ENCODE measurements at places on chromosomes 13 and 19.

DNA sequence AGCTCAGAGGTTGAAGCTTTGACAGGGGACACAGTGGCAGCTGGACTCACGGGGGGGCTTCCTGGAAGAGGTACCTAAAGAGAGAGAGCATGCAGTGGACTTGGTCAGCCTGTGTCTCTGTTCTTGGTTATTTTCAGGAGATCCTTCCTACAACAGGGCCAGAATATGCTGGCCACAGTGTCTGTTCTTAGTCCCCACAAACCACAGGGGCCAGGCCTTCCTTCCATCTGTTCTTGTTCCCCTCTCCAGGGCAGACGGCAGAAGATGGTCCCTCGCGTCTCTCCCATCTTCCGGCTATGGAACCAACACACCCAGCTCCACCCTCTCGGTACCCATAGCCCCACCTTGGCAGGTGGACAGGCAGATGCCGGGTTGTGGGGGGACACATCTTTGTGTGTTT is 24.8 kb downstream of the MAST3 start:
- DNase-seq: no peak

DNA sequence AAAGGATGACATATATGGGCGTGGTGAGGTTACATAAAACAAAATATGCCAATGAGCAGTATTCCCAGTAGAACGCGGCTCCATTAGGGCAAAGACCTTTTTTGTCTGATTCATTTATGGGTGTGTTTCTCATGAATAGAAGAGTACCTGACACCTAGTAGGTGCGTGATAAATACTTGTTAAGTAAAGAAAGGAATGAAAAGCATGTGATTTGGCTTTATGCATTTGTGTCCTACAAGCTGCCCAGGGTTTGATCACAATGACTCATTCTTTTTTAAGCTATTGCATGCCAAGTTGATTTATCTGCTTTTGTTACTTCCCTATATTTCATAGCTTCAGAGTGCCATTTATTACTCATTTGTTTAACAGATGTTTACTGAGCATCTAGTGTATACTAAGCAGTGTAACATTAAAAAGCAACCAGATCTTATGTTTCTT is 19.1 kb upstream of the KCTD4 start:
- no peak for DNase-seq

DNA sequence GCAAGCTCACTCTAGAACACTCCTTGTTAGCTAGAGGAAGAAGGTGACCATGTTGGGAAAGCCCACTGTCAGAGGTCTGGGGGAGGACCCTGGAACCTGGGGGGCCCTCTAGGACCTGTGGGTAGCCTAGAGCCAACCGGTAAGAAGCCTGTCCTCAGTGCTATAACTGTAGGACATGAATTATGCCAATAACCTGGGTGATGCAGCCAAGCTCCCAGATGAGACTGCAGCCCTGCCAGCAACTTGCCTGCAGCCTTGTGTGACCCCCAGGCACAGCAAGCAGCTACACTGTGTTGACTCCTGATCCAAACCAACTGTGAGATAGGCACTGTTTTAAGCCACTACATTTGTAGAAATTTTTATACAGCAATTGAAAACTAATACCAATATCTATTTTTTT is 122.3 kb downstream of the MIPEP start:
- DNase-seq: no peak

GRCh38 chr13:48112896-48113755 is 18.2 kb upstream of the MED4 start:
- no peak for DNase-seq

- DNase-seq: no peak
Measured at GRCh38 chr19:53810187-53810546, 13.9 kb downstream of the NLRP12 start.

DNA sequence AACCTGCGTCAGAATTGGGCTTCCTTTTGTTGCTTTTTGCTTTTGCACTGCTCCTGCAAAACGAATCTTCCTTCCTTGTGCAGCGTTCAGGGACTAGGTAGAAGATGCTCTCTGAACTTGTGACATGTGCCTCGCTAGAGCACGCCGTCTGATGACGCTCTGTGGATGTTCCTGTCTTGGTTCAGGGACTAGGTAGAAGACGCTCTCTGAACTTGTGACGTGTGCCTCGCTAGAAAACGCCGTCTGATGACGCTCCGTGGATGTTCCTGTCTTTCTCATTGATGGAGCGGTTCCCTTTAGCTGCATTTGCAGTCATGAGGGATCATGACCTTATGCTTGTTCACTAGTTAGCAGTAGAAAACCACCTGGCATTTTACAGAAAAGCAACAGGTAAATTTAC is 154.0 kb downstream of the SOX1 start:
- no peak for DNase-seq

DNA sequence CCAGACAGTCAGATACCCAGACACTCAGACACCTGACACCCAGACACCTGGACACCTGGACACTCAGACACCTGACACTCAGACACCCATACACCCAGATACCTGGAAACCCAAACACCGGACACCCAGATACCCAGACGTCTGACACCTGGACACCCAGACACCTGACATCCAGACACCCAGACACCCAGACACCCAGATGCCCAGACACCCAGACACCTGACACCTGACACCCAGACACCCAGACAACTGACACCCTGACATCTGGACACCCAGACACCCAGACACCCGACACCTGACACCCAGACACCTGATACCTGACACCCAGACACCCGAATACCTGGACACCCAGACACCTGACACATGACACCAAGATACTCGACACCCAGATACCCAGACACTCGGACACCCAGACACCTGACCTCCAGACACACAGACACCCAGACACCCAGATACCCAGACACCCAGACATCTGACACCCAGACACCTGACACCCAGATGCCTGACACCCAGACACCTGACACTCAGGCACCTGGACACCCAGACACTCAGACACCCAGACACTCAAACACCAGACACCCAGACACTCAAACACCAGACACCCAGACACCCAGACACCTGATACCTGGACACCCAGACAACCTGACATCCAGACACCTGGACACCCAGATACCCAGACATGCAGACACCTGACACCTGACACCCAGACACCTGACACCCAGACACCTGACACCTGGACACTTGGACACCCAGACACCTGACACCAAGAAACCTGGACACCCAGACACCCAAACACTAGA is 19.1 kb downstream of the C19orf12 start:
- DNase-seq: no peak

- no peak for DNase-seq
Measured at GRCh38 chr19:10976131-10976892, 15.5 kb downstream of the SMARCA4 start.

- DNase-seq: no peak
Measured at GRCh38 chr13:33158816-33159215, 126.7 kb downstream of the STARD13 start.

DNA sequence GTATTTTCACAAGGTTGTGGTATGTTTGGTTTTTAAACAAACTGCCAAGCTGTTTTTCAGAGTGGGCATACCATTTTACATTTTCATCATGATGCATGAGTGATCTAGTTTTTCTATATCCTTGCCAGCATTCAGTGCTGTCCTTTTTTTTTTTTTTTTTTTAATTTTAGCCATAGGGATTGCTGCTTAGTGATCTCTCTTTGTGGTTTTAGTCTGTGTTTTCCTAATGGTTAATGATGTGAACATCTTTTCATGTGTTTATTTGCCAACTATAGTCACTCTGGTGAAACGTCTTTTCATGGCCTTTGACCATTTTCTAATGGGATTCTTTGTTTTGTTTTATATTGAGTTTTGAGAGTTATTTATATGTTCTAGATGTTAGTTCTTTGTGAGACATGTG is 59.7 kb downstream of the SHISA2 start:
- DNase-seq: no peak

DNA sequence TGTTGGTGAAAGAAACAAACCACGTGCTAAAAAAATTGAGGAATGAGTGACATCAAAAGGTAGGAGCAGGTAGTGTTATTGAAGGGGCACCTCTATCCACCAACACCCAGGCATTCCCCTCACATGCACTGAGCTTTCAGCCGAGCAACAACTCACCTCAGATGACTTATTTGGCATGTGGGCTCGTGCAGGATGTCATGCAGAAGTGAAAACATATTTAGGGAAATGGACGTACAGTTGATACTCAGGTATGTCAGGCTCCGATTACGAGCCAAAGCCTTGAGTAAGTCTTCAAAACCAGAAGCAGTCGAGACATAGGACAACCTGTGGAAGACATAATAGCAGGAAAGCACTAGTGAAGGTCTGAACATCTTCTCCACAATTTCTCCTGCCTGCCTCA is 30.4 kb downstream of the NLRP11 start:
- no peak for DNase-seq

- DNase-seq: no peak
Measured at GRCh38 chr13:46606970-46607369, 54.0 kb downstream of the LRCH1 start.

DNA sequence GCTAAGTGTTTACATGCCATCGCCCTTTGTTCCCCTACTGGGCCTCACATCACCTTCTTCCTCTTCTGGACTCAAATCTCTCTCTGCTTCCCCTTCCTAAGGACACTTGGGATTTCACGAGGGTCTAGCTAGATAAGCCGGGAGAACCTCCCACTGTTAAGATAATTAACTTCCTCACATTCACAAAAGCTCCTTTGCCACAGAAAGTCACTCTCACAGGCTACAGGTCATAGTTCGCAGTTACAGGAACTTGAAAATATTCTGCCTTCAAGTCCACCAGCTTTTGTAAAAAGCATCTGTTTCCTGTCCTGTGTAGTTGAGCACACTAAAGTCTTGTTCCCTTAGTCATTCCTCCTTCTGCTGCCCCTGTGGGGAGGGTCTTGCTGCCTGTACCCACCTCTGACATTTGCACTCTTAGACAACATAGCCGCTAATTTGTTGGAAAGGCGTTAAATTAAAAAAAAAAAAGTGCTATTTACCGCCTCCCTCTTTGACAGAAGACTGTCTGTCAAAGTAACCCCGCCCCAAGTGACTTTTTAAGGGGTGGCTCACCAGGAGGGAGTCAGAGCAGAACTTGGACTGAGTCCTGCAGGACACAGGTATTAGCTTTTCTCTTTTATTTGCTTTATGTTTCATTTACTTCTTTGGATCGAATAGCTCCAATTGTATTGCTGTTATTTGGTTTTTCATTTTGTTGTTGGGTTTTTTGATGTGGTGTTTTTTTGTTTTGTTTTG is 26.8 kb upstream of the CEACAM21 start:
- DNase-seq: no peak

DNA sequence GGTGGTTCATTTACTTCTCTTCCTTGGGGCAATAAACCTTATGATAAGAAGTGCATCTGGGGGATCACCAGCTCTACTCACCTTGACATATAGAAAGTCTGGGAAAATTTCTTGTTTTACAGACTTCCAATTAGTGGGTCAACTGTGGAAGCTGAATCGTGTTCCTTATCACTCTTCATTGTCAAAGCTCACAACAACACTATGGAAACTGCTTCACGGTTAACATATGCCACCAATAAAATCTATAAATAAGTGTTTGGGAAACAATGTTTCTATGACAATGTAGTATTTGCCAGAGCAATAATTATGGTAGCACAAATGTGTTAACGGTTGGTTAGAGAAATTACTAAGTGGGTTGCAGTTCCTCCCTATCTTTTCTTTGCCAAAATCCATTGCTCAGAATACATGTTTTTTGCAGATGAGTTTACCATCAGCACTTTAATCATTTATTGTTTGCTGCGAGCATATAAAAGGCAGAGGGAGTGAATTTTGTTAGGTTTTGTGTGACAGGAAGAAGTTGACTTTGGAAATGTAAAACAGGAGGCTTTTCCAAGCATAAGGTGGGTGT is 321.8 kb downstream of the RFC3 start:
- no peak for DNase-seq

- DNase-seq: peak; percentile 37
Measured at GRCh38 chr13:87123987-87124784, 547.0 kb upstream of the SLITRK5 start.

DNA sequence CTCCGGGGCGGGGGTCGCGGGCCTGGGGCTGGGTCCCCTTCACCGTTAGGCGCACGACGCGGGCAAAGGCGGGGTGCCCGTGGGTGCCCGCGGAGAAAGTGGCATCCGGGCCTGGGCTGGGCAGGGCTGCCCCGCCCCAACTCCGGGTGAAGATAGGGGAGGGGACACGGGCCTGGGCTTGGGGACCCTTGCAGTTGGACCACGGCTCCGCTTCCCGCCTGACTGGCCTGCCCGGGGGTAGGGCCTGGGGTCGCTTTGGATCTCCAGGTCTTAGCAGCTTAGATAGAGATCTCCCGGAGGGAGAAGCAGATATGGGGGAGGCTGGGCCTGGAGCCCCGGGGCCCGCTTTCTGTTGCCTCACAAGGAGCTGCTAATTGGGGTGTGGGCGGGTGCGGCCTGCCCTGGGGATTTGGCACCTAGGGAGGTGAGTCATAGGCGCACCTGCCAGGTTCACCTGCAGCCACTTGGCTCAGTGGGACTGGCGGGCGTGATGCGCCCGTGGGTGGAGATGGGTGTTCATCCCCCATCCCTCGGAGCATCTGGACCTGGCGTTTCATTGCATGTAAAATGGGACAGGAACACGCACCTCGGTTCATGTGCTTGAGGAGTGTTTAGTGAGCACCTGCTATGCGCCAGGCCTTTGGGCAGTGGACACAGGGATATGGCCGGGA is 585 bp downstream of the MAP1S start:
- DNase-seq: no peak

DNA sequence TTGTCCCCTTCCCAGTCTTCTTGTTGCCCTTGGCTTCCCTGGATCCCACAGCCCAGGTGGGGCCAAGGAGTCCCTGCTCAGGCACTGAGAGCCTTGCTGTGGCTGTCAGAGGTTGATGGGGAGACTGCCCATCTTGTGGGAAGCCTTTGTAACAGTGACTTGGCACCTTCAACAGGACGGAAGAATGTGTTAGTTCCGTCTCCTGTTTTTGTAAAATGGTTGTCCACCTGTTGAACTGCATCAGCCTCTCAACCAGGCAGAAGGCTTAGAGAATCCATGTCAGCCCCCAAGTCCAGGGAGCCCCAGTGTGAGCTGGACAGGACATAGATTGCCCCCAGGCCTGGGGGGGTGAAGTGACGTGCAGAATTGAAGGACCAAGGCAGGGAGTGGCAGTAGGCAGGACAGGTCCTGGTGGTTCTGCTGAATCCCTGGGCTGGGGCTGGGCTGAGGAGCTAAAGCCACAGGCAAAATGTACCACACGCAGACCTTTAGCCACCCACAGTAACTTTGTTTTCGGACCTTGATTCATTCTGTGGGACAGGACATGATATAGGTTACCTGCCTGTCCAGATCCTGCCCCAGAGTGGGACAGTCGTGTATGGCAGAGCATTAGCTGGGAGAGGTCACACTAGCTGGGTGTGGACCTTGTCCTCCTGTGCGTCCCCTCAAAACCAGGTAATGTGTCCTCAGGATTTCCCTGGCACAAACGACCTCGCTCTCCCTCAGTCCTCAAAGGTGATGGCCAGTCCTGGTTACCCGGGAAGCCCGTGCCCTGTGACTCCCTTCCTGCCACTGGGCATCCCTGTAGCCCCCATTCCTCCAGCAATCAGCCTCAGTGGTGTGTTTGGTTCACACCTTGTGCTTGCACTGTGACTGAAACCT is 47.0 kb downstream of the GATAD2A start:
- DNase-seq: no peak

GRCh38 chr13:111864566-111864965 is 202.4 kb upstream of the SOX1 start:
- no peak for DNase-seq
